ENCODE measurements at places on chromosomes 2 and 18.

- no peaks in the 10 kb centered on the region for H3K27me3 ChIP-seq
- H3K27ac ChIP-seq: no peak overlapping the region
- H3K36me3 ChIP-seq: no peaks in the 10 kb centered on the region
- H3K4me3 ChIP-seq: no peak overlapping the region
Measured at GRCh38 chr18:78915446-78916008, 64.1 kb upstream of the SALL3 start.

GRCh38 chr2:64652231-64653108, 1.2 kb downstream of the SERTAD2 start:
- H3K36me3 ChIP-seq: no peaks in the 10 kb centered on the region
- no peaks in the 10 kb centered on the region for H3K27me3 ChIP-seq
- H3K27ac ChIP-seq: peak overlapping the region; percentile 88
- DNase-seq: no peak
- peaks cover 83% of the 10 kb centered on the region for H3K4me1 ChIP-seq

- H3K4me1 ChIP-seq: no peaks in the 10 kb centered on the region
- no peaks in the 10 kb centered on the region for H3K27me3 ChIP-seq
- H3K27ac ChIP-seq: no peak overlapping the region
- no peak overlapping the region for H3K4me3 ChIP-seq
- no peak for DNase-seq
Measured at GRCh38 chr2:213159768-213160167, 8.4 kb upstream of the IKZF2 start.

- H3K4me1 ChIP-seq: peaks cover 15% of the 10 kb centered on the region
- DNase-seq: no peak
- no peaks in the 10 kb centered on the region for H3K27me3 ChIP-seq
Measured at GRCh38 chr2:9815844-9816279, 27.4 kb upstream of the TAF1B start.

GRCh38 chr2:164368896-164369295, 252.4 kb downstream of the GRB14 start:
- no peaks in the 10 kb centered on the region for H3K27me3 ChIP-seq
- no peaks in the 10 kb centered on the region for H3K36me3 ChIP-seq
- H3K27ac ChIP-seq: no peak overlapping the region
- no peak for DNase-seq
- H3K4me1 ChIP-seq: no peaks in the 10 kb centered on the region
- H3K4me3 ChIP-seq: no peak overlapping the region

GRCh38 chr2:177038787-177039484, 173.7 kb upstream of the HNRNPA3 start:
- H3K36me3 ChIP-seq: no peaks in the 10 kb centered on the region
- no peaks in the 10 kb centered on the region for H3K4me1 ChIP-seq
- no peak overlapping the region for H3K27ac ChIP-seq

DNA sequence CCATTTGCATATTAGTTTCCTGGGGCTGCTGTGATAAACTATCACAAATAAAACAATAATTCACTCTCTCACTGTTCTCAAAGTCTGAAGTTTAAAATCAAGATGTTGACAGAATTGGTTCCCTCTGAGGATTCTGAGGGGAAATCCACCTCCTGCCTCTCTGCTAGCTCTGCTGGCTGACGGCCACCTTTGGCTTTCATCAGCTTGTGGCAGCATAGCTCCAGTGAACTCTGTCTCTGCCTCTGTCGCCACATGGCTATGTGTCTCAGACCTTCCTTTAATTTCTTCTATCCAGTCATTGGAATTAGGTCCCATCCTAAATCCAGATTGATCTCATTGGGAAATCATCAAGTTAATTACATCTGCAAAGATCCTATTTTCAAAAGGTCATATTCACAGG, 38.9 kb upstream of the TRIM43 start:
- no peak overlapping the region for H3K27ac ChIP-seq
- H3K36me3 ChIP-seq: no peaks in the 10 kb centered on the region
- no peak overlapping the region for H3K4me3 ChIP-seq

DNA sequence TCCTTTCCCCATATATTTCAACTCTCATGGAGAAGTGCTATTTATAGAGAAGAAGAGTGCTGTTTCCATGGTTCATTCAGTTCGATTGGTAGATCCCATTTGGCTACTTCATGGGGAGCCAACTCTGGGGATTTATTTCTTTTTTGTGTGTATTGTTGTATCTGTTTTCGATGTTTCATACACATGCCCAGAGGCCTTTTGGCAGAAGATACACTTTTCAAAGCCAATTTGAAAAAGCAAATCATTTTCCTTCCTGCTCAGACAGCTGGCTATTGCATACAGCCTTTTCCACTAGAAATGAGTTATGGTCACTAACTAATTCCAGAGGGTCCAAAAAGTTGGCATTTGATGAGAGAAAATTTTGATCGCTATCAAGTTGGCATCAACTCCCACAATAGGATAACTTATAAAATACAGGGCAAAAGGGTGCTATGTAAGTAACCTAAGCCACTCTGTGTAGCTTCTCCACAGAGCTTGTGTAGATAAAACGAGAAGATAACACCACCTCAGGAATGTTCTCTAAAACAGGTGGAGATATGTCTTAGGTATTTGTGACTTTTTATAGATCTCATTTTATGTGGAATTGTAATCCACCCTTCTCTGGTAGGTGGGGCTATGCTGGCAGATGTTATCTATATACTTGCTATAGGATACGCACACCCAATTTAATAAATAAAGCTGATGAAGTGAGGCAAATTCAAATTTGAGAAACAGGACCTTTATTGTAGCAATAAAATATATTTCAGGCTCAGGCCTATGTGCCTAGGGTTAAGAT, 798.5 kb downstream of the SATB2 start:
- no peak overlapping the region for H3K4me3 ChIP-seq
- H3K36me3 ChIP-seq: no peaks in the 10 kb centered on the region
- no peak overlapping the region for H3K27ac ChIP-seq
- H3K4me1 ChIP-seq: no peaks in the 10 kb centered on the region
- DNase-seq: no peak

DNA sequence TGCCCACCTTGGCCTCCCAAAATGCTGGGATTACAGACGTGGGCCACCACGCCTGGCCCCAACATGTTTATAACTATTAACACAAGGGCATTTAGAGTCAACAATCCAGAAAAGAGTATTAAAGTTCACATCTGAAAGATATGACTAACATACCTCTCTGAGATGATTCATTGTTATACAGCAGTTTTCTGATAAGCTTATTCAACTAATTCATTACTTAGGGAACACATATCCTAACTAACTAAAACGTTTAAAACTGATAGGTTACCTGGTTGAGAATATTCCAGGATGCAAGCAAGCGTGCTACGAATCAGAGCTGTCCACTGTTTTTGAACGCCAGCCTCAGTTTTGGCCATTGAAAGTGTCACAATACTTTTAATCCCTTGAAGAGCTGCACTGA, 34.0 kb upstream of the STRN start:
- H3K4me3 ChIP-seq: no peak overlapping the region
- no peaks in the 10 kb centered on the region for H3K27me3 ChIP-seq
- H3K27ac ChIP-seq: no peak overlapping the region
- peaks cover 87% of the 10 kb centered on the region for H3K36me3 ChIP-seq
- H3K4me1 ChIP-seq: peaks cover 11% of the 10 kb centered on the region
- DNase-seq: no peak

DNA sequence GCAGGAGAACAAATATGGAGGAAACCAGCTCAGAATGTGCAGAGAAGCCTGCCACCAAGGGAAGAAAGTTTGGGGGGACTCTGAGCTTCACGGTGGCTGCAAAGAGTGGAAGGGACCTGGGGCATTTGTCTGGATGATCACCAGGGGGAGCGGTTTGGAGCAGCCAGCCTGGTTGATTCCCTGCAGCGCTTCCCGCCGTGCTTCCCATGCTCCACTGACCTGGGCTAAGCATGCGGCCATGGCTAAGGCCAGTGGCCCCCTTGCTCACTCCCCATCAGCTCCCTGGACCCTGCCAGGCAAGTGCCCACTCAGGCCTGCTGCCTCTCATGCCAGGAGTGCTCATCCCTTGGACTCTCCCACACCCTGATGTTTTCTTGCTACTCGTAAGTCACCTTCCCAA, 27.0 kb downstream of the NTSR2 start:
- no peaks in the 10 kb centered on the region for H3K27me3 ChIP-seq
- H3K36me3 ChIP-seq: no peaks in the 10 kb centered on the region
- H3K4me1 ChIP-seq: no peaks in the 10 kb centered on the region
- no peak overlapping the region for H3K4me3 ChIP-seq
- DNase-seq: no peak

- no peak overlapping the region for H3K4me3 ChIP-seq
- peaks cover 2% of the 10 kb centered on the region for H3K4me1 ChIP-seq
- H3K27me3 ChIP-seq: no peaks in the 10 kb centered on the region
- no peaks in the 10 kb centered on the region for H3K36me3 ChIP-seq
- H3K27ac ChIP-seq: no peak overlapping the region
Measured at GRCh38 chr18:36501100-36501499, 203.6 kb downstream of the FHOD3 start.

GRCh38 chr2:23993736-23994269, 16.1 kb upstream of the MFSD2B start:
- DNase-seq: no peak
- H3K36me3 ChIP-seq: peaks cover 4% of the 10 kb centered on the region
- H3K4me1 ChIP-seq: no peaks in the 10 kb centered on the region
- H3K4me3 ChIP-seq: no peak overlapping the region

DNA sequence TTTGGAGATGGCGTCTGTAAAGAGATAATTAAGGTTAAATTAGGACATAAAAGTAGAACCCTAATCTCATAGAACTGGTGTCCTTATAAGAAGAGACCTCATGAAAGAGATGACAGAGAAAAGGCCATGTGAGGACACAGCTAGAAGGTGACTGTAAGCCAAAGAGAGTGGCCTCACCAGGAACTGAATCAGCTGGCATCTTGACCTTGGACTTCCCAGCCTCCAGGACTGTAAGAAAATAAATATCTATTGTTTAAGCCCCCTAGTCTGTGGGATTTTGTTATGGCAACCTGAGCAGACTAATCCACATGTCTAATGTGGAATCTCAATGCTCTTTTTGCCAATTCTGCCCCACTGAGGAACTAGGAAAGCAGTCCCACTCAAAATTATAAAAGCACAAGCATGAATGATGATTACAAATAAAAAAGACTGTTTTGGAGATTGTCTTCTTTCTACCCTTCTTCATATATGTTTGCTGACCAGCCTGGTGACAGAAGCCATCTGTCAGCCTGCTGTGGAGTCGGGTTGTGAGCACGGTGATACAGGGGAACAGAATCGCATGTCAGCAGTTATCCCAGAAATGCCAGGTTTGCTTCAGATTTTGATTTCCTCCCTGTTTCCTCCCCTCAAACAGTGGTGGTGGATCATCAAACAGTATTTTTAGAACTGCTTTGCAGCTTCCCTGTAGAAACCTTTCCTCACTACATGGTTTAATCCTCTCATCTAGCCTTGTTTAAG, 54.2 kb downstream of the INPP4A start:
- DNase-seq: no peak
- H3K4me3 ChIP-seq: no peak overlapping the region
- peaks cover 17% of the 10 kb centered on the region for H3K36me3 ChIP-seq
- H3K4me1 ChIP-seq: peaks cover 86% of the 10 kb centered on the region
- H3K27me3 ChIP-seq: no peaks in the 10 kb centered on the region
- peak overlapping the region; percentile 82 for H3K27ac ChIP-seq

DNA sequence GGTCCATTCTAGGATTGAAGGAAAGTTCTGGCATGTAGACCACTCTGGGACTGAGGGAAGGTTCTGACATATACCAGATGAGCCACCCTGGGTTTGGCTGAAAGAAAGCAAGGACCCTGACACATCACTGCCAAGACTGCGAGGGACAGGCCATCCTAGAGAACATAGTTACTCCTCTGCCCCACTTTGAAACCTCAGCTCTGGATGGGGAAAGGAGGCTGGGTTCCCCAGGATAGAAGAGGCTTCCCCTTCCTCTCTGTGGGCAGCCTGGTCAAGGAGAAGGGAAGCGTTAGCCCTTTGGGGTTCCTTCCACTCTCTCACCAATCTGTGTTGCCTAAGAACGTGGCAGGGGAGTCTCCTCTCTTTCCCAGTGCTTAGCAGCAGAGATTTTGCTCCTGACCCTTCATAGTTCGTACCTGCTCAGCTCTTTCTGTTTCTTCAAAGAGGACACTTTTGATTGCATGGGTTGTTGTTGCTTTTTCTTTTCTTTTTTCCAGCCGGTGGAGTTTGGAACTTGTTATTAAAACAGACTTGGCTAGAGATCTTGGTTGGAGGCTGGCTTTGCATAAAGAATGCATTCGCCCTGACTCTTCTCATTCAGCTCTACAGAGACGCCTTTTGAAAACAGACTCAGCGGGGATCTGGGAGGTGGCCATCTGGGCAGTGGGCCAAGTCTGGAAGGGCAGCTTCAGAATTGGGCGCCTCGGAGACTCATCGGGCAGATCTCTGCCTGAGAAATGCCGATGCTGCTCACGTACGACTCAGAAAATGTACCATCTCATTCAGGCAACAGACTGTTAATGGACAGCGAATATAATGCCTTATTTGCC, 166.1 kb downstream of the CLIP4 start:
- no peaks in the 10 kb centered on the region for H3K4me1 ChIP-seq
- no peaks in the 10 kb centered on the region for H3K36me3 ChIP-seq
- H3K27ac ChIP-seq: no peak overlapping the region
- no peak overlapping the region for H3K4me3 ChIP-seq
- peaks cover 15% of the 10 kb centered on the region for H3K27me3 ChIP-seq
- DNase-seq: no peak

DNA sequence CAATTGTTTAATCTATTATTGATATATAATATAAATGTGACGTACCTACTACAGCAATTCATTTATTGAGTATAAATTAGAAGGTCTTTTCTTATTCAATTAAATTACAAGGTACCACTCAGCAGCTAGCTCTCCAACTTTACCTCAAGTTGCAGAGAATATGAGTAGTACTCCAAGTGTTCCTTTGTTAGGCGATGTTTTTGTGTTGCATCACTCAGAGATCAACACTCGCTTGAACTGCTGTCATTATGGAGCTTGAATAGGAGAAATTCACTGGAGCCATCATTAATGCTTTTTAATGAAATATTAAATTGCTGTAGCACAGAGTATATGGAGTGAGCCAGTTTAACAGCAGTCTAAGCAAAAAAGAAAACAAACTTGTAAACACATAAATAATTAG, 320.0 kb downstream of the FSIP2 start:
- H3K27ac ChIP-seq: no peak overlapping the region
- H3K4me3 ChIP-seq: no peak overlapping the region
- no peaks in the 10 kb centered on the region for H3K4me1 ChIP-seq
- DNase-seq: no peak
- no peaks in the 10 kb centered on the region for H3K27me3 ChIP-seq

GRCh38 chr18:63320975-63321265, 1.4 kb upstream of the BCL2 start:
- no peak for DNase-seq
- H3K36me3 ChIP-seq: no peaks in the 10 kb centered on the region
- peak overlapping the region; percentile 94 for H3K27ac ChIP-seq
- peaks cover 46% of the 10 kb centered on the region for H3K4me1 ChIP-seq

DNA sequence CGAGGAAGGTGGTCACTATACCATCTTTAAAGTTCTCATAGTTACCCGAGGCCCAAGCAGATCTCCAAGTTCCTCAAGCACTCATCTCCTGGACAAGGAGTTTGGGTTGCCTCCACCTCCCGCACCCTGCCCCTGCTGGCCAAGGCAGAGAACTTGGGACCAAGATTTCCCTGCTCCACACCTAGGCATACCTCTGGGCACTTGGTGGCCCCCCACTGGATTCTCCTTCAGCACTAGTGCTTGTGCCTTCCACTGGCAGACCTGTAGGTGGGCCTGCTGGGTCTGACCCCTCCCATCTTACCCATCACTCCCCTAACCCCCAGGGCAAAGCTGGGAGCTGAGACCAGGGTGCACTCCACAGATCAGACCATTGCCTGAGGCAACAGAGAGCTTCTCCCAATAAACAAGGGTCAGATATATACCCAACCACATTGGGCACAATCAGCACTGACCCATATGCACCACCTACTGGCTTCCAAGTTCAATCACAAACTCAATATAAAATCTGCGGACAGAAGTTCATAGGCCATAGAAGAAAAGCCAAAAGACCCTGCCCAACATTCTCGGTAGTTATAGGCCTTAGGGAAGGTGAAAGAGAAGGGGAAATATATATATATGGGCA, 244.2 kb downstream of the EXOC6B start:
- H3K4me3 ChIP-seq: no peak overlapping the region
- H3K27me3 ChIP-seq: no peaks in the 10 kb centered on the region
- H3K36me3 ChIP-seq: peaks cover 7% of the 10 kb centered on the region
